ENCODE measurements at places on chromosomes 5 and 9.

GRCh38 chr5:147782110-147783028 lies at the start of gene JAKMIP2:
JAKMIP2 (minus strand) TSS chr5:147782728; CDS start chr5:147671806, 110,922 bp downstream.
- peak; percentile 100 for DNase-seq

GRCh38 chr9:90983394-90983793 lies 181.8 kb downstream of the SYK start:
- DNase-seq = no peak

- DNase-seq = no peak
Measured at GRCh38 chr5:10984021-10984715, 223.1 kb upstream of the DAP start.

GRCh38 chr9:536597-537511 lies 304.6 kb upstream of the DMRT1 start:
- no peak for DNase-seq

- DNase-seq = no peak
Measured at GRCh38 chr5:142678529-142678928, 7.4 kb downstream of the FGF1 start.

DNA sequence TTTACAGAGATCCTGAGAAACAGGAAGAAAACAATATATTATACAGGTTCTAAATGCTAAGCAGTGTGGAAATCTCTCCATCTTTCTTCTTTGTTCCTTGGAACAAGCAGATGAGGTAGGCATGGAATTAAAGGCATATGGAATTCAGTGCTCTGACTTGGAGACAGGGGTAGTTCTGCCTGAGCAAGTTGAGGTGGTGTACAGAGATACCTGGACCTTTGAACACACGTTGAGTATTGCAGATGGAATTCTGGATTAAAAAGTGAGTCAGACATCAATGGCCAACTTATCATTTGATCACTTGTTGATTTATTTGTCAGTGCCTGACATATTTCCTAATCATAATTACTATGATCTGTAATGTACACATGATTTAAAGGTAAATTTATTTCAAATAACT lies 293.9 kb upstream of the IRX4 start:
- no peak for DNase-seq

DNA sequence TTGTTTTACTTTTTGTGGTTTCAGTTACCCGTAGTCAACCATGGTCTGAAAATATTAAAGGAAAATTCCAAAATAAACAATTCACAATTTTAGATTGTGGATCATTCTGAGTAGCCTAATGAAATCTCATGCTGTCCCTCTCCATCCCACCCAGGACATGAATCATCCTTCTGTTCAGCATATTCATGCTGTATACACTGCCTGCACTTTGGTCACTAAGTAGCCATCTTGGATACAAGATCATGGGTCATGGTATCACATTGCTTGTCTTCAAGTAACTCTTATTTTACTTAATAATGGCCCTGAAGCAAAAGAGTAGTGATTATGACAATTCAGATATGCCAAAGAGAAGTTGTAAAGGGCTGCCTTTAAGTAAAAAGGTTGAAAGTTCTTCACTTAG lies 536.5 kb upstream of the ACO1 start:
- no peak for DNase-seq
